ENCODE measurements at places on chromosomes 7 and 10.
A peak's percentile ranks its signal among the peaks of the same experiment; 100 is the strongest.

DNA sequence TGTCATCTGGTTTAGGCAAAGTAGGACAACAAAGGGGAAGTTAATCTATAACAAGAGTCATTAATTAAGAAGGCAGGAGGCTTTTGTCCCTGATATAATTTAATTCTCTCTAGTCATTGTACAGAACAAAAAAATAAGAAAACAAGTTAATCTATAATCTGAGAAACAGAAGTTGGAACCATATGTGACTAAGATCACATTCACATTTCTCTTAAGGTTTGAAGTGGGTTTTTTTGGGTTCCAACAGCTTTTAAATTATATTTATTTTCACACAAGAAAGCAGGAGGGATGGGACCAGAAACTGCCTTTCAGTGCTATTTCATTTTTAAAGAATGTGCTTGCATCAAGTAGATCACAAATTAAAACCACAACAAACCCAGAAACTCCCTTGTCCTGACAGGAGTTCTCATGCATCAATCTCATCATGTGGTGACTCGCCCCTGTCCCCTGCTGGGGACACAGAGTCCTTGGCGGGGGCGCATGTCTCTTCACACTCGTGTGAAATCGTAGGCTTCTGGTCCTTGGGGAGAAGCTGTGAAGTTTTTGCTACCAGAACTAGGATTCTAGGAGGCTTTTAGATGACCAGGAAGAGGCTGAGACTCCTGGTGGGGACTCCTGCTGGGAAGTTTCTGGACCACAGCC, 10.1 kb upstream of the OPN4 start:
- no peak for DNase-seq

GRCh38 chr7:77199013-77199966, at the start of gene FGL2:
Gene FGL2, minus strand, starts transcription at chr7:77199819. Its CDS starts 26 bp downstream, at chr7:77199793.
- DNase-seq: no peak

DNA sequence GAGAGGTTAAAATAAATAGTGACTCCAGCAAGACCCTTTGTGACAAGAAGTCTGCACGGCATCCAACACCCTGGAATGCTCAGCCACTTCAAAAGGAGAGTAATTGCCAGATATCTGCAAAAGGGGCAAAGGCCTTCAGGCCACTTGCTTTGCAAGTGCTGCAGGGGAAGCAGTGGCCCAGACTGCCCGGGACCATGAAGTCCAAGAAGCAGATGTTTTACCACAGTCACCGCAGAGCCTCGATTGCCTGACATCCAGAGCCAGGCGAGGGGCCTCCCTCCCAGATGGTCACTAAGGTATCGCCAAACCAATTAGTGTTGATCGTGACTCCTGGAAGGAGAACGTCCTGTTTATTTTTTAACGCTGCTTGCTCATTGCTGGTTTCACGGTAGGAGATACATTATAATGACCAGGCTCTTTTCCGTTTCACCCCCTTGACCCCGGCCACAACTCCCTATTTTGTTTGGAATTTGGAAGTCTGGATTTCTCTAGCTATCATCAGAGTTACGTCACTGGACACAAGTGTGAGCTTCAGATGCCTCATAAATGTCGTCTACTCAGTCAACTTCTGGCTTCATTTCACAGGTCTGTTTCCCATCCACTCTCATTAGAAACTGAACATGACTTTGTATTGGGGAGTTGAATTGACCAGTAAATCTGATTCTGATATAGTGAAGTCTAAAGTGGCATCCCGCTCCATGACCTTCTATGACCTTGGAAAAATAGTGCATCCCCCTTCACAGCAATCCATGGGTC, 276.2 kb downstream of the WDR11 start:
- DNase-seq: no peak

- no peak for DNase-seq
These were observed 214.0 kb downstream of the MDFIC start for GRCh38 chr7:115135769-115136410.

- no peak for DNase-seq
These were observed 410.4 kb upstream of the AUTS2 start for GRCh38 chr7:69187824-69188333.

DNA sequence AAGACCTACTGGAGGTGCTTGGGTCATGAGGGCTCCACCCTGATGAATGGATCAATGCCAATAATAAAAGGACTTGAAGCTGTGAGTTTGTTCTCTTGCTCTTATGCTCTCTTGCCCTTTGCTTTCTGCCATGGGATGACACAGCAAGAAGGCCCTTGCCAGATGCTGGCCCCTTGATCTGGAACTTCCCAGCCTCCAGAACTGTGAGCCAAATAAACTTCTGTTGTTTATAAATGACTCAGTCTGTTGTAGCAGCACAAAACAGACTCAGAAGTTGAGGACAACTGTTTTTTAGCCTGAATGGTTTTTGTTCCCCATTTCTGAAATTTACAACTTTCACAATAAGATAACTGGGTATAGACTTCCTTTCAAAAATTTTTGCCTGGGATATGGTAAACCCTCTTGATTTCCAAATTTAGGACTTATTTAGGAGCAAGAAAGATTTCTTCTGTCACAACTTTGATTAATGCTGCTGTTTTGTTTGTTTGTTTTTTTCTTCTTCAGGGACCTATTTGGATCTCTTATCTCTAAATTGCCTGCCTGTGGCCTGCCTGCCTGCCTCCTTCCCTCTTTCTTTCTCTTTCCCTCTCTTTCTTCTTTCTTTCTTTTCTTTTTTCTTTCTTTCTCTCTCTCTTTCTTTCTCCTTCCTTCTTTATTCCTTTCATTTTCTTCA, 12.1 kb downstream of the ENTPD1 start:
- no peak for DNase-seq

DNA sequence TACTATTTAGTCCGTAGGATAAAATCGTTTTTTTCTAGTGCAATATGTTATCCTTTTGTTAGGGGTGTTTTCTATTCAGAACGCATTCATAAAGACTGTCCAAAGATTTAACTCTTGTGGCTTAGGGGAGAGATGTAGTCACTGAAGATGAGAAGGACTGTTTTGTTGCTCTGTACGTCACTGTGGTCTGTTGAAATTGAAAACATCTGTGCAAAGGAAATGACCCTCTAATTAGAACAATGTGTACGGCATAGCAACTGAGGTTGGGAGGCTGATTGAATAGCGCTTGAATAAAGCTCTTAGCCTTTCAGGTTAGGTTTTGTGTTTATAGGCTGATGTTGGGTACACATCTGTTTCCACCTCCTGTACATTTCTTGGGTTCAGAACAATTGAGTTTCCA, 453.4 kb upstream of the AKR1E2 start:
- no peak for DNase-seq

DNA sequence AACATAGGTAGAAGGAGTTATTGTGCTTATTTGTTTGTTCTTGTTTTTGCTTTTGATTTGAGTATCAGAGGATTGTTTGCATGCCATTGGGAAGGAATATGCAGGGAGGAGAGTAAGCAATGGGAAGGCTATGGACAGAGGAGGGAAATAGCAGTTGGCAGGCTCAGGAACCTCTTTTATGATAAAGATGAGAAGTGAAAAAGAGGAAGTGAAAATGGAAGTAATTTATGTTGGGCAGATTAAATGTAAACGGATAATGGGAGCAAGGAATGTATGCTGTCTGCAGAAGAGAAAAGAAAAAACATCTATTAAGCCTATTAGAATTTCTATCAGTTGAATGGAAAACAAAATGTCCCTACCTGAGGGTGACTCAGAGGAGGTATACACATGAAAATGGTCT, 90.1 kb upstream of the NPSR1 start:
- no peak for DNase-seq

GRCh38 chr10:34994565-34995142, 95.5 kb downstream of the CUL2 start:
- DNase-seq: no peak

DNA sequence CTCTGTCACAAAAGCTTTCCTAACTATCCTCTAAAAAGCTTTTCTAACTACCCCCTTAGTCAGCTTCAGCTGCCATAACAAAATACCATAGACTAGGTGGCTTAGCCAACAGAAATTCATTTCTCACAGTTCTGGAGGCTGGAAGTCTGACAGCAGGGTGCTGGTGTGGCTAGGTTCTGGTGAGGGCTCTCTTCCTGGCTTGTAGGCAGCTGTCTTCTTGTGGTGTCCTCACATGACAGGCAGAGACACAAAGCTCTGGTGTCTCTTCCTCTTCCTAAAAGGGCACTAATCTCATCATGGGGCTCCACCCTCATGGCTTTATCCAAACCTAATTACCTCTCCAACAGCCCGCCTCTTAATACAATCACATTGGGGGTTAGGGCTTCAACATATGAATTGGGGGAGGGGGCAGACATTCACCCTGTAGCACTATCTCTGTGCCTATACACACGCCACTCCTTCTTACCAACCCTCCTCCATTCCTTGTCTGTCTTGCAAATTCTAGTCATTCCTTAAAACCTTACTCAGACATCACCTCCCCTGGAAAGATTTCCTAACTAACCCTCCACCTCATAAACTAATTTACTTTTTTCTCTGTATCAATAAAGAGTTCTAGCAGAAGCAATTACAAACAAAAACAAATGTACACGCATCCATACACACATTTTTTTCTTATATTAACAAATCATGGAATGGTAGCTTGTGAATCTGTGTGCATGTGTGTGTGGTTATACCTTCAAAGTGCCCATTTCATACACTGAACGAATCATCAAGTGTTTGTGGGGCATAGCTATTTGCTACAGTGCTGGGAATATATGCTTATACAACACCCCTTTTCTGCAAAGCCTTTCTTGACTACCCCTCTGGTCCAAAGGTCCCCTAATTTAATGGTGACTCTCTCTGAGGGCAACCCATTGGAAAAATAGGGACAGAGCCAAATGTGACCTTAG, 26.4 kb downstream of the RHOBTB1 start:
- no peak for DNase-seq

DNA sequence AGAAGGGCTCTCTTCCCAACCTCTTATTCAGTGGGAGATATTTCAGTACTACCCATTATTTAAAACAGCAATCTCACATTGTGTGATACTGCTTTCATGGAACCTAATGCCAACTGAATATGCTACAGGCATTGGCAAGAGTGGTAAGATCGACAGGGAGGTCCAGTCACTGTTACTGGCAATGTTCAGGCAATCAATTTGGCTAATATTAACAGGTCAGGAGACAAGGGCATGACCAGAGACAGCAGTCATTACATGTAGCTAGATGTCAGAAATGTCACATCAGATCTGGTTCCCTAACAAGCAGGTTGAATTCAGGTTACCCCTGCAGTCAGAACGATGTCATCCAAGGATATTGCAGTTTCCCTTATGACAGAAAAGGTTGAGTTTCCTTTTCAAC, 129.4 kb downstream of the ARHGAP12 start:
- no peak for DNase-seq

GRCh38 chr10:71727738-71728737, 8.5 kb upstream of the C10orf105 start:
- DNase-seq: peak; percentile 28

GRCh38 chr10:68196701-68197100, 35.2 kb downstream of the ATOH7 start:
- no peak for DNase-seq

DNA sequence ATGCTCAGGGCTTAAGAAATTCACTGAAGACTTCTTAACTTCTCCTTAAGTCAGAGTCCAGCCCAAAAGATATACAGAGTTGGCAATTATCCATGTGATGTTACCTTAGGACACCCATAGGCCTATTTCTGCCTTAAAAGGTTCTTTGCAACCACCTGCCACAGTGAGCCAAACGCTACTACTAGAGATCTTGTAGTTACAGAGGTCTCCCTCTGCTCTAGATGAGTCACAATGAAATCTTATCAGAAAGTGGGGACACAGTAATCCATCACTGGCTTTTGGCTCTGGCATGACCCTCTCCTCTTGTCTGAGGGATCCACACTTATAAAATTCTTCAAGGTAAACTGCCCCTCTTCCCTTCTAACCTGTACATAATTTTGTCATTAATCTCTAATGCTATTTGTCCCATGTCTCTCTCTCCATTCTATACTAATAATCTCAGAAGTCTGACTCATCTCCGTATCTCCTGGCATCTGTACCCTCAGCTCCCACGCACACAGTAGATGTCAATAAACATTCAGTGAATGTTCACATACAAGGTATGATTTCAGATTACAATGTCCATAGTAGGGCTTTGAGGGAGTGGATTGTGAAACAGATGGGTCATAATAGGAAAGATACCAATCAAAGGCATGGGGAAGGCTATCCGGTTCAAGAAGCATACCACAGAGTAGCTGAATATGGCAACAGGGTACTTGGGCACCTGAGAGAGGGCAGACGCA, 112.1 kb downstream of the SGMS1 start:
- no peak for DNase-seq

GRCh38 chr7:158494643-158495042, 93.0 kb downstream of the PTPRN2 start:
- DNase-seq: no peak

- no peak for DNase-seq
These were observed 324.0 kb downstream of the PTEN start for GRCh38 chr10:88187472-88187871.

- no peak for DNase-seq
These were observed 80.0 kb downstream of the DAGLB start for GRCh38 chr7:6367701-6368211.

DNA sequence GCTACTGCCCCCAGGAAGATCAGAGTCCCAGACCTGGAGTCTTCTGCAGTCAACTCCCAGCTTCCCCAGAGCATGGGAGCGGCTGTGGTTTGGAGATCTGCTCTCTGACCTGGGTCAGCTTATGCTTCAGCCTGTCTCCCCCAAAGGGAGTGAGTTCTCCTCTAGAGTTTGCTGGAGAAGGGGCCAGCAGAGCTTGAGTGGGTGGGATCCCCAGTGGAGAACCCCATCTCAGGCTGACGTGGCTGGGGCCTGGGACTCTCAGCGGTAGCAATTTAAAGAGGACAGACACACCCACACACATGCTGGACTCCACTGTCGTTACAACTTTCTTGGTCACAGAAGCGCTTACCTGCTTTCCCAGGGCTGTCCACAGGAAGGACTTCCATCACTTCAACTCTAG, 6.3 kb downstream of the UNC5B start:
- DNase-seq: no peak

- DNase-seq: no peak
These were observed 78.1 kb downstream of the FZD1 start for GRCh38 chr7:91342346-91342745.

GRCh38 chr10:97923476-97923875, 73.8 kb downstream of the GOLGA7B start:
- no peak for DNase-seq

DNA sequence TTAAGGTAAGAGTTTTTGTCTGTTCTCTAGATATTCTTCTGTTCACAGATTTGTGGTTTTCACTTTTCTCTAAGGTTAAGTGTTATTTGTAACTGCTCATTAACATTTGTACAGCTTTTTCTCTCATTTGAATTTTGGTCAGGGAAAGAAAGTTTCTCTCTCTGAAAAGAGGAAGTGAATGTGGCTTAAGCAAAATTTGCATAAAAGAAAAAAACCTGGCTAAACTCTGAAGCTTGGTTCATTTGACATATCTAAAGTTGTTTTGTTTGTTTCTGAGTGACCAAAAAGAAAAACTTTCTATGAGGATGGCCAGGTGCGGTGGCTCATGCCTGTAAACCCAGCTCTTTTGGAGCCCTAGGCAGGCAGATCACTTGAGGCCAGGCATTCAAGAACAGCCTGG, 22.0 kb upstream of the SLC26A4 start:
- DNase-seq: no peak
